Body of pancreas (tissue), 4 donors: ENCODE measurements at places on chromosomes 7 and 10. TPM values are rescaled to one million over a fixed set of nuclear protein-coding genes. Genes with fewer than 3 reads are reported as not detected.

Gene ZNF804B
- total RNA-seq: under 0.01 TPM

Gene CDHR3
- 1.6 TPM for total RNA-seq

Gene TMEM176A
- 27.5 TPM for total RNA-seq

Gene CCL24
- not detected for total RNA-seq

Gene RBM20
- 39.4 TPM for total RNA-seq

Gene FKBP6
- total RNA-seq: not detected

Gene WDFY4
- 0.66 TPM for total RNA-seq

Gene IFIT1B
- total RNA-seq: not detected

Gene ADAMTS14
- 0.33 TPM for total RNA-seq

Gene ZKSCAN1
- 31.6 TPM for total RNA-seq

Gene SLC26A4
- 0.33 TPM for total RNA-seq

DNA sequence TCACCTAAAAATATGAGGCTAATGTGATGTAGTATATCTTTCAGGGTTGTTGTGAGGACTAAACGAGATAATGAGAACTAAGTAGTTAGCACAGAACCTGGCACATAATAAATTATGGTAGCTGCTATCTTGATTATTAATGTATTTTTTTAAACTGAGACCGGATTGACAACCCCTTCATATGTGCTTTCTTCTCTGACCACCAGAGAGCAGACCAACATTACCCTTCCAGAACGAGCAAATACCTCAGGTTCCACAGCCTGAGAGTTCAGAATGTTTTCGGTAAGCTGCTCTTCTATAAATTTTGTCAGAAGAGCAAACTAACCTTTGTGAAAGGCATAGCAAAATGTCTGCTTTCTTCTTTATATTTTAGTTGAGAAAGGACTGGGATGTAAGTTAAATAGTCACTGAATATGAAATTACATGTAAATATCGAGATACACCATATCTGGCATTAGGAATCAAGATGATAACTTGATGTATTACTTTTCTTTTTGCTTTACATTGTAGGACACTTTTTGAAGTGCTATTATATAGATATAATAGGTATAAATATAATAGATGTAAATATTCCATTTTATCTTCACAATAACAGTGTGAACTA lies 13.6 kb upstream of the BPGM start:
- H3K4me1 ChIP-seq: no peaks in the 10 kb centered on the region
- H3K27ac ChIP-seq: no peak overlapping the region
- no peaks in the 10 kb centered on the region for H3K36me3 ChIP-seq
- H3K27me3 ChIP-seq: no peaks in the 10 kb centered on the region
- H3K4me3 ChIP-seq: no peak overlapping the region

DNA sequence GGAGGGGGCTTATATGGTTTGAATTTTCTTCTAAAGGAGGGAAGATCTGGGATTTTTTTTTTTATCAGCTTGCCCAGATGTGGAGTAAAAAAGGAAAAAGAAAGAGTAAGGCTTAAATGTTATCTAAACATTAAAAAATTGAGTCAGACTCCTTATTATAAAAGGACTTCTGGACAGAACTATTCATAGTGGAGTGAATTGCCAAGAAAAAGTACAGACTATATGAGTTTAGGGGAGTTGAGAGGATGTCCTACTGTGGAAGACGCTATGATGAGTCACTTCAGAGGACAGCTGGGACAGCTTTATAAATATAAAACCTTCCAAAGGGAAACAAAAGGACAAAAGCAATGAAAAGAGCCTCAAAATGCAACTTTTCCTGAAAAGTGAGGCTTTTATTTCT lies 73.0 kb downstream of the TFPI2 start:
- DNase-seq: no peak
- H3K27me3 ChIP-seq: no peaks in the 10 kb centered on the region
- no peaks in the 10 kb centered on the region for H3K4me1 ChIP-seq
- no peak overlapping the region for H3K4me3 ChIP-seq
- H3K27ac ChIP-seq: no peak overlapping the region
- H3K36me3 ChIP-seq: no peaks in the 10 kb centered on the region

- no peak overlapping the region for H3K27ac ChIP-seq
- no peaks in the 10 kb centered on the region for H3K4me1 ChIP-seq
- no peak for DNase-seq
- no peaks in the 10 kb centered on the region for H3K36me3 ChIP-seq
- H3K27me3 ChIP-seq: no peaks in the 10 kb centered on the region
Observed at GRCh38 chr10:26987851-26988250, 112.4 kb downstream of the ANKRD26 start.

DNA sequence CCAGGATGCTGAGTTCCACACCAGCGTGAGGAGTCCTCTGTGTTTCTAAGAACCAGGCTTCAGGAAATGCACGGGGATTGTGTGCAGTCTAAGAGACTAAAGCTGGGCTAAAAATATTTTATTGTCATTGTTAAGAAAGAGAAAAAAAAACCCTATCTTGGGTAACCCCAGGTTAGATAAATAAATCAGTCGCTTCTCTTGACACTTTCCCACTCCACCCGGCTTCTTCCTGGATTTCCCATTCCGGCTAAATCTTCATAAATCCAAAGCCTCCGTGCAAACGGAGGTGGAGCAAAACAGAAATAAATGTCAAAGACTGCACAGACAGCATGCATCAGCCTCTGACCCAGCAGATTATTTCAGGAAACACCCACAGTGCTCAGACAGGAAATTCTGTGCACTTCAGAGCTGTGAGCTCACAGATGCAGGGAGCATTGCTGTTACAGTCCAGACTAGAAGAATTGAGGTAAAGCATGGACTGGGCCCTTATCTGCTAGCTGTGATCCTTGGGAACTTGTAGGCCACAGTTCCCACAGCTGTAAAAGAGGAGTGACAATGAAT lies 44.8 kb upstream of the GRID1 start:
- H3K4me1 ChIP-seq: peaks cover 59% of the 10 kb centered on the region
- H3K27me3 ChIP-seq: no peaks in the 10 kb centered on the region
- no peak overlapping the region for H3K4me3 ChIP-seq
- no peaks in the 10 kb centered on the region for H3K36me3 ChIP-seq

DNA sequence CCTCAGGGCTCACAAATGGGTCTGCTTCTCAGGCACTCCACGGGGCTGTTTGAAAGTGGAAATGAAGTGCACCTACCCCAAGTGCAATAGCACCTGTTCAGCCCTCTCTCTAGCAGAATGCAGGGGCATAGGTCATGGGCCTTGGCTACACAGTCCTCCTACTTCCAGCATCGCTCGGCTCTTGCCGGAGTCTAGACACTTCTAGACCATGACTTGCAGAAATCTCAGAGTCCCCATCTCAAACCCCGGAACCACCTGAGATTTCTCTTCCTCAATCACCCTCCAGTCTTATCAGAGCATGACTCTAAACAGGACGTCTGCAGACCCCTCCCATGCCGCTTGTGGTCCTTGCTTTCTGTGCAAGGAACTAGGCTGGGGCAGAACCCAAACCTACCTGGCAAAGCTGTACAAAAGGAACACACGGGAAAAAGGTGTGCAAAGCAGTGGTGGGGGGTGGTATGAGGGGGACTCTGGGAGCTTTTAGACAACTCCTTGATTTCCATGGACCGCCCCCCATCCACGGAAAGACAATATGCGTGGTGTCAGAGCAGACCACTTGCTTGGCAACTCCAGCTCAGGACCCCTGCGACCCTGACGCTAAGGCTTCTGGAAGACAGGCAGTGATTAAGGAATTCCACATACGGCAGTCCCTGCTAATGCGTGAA lies 13.8 kb downstream of the TMEM273 start:
- H3K36me3 ChIP-seq: no peaks in the 10 kb centered on the region
- no peaks in the 10 kb centered on the region for H3K27me3 ChIP-seq
- no peak for DNase-seq
- no peak overlapping the region for H3K4me3 ChIP-seq
- no peaks in the 10 kb centered on the region for H3K4me1 ChIP-seq
- H3K27ac ChIP-seq: no peak overlapping the region

- no peak overlapping the region for H3K4me3 ChIP-seq
- no peak for DNase-seq
- H3K4me1 ChIP-seq: no peaks in the 10 kb centered on the region
- H3K27me3 ChIP-seq: no peaks in the 10 kb centered on the region
- no peaks in the 10 kb centered on the region for H3K36me3 ChIP-seq
Observed at GRCh38 chr7:126040114-126041045, 1110.8 kb upstream of the POT1 start.

GRCh38 chr7:47314728-47315607 lies 266.9 kb downstream of the TNS3 start:
- peak overlapping the region; percentile 58 for H3K27ac ChIP-seq
- no peak overlapping the region for H3K4me3 ChIP-seq
- DNase-seq: no peak
- peaks cover 27% of the 10 kb centered on the region for H3K4me1 ChIP-seq
- H3K36me3 ChIP-seq: no peaks in the 10 kb centered on the region

- H3K27me3 ChIP-seq: no peaks in the 10 kb centered on the region
- peaks cover 22% of the 10 kb centered on the region for H3K4me1 ChIP-seq
- no peaks in the 10 kb centered on the region for H3K36me3 ChIP-seq
- no peak overlapping the region for H3K4me3 ChIP-seq
- DNase-seq: no peak
- no peak overlapping the region for H3K27ac ChIP-seq
Observed at GRCh38 chr7:160958-161725, 31.2 kb upstream of the FAM20C start.

DNA sequence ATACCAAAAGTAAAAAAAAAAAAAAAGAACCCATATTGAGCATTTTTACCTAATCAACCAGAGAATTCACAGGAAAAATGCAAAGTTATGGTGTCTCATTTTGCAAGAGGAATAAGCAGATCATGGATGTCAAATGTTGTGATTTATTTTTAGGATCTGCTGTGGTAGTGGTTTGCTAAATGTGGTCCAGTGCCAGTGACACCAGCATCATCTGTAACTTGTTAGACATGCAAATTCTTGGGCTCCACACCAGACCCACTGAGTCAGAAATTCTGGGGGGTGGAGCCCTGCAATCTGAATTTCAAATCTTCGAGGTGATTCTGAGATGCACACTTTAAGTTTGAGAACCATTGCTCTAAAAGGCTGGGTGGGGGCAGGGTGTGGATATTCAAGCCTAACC lies 30.1 kb upstream of the ZEB1 start:
- no peaks in the 10 kb centered on the region for H3K27me3 ChIP-seq
- no peaks in the 10 kb centered on the region for H3K36me3 ChIP-seq
- no peak overlapping the region for H3K4me3 ChIP-seq
- H3K4me1 ChIP-seq: no peaks in the 10 kb centered on the region

- H3K4me1 ChIP-seq: peaks cover 12% of the 10 kb centered on the region
- H3K27me3 ChIP-seq: no peaks in the 10 kb centered on the region
- no peak overlapping the region for H3K27ac ChIP-seq
- H3K4me3 ChIP-seq: no peak overlapping the region
- no peaks in the 10 kb centered on the region for H3K36me3 ChIP-seq
- DNase-seq: no peak
Observed at GRCh38 chr7:11570922-11571550, 261.0 kb downstream of the THSD7A start.

- H3K27me3 ChIP-seq: no peaks in the 10 kb centered on the region
- H3K27ac ChIP-seq: no peak overlapping the region
- H3K4me3 ChIP-seq: no peak overlapping the region
- H3K4me1 ChIP-seq: no peaks in the 10 kb centered on the region
Observed at GRCh38 chr10:124992462-124993344, 50.8 kb downstream of the ZRANB1 start.

GRCh38 chr10:48981310-48981907 lies 41.8 kb upstream of the LRRC18 start:
- no peak overlapping the region for H3K27ac ChIP-seq
- H3K4me3 ChIP-seq: no peak overlapping the region
- no peaks in the 10 kb centered on the region for H3K4me1 ChIP-seq
- H3K27me3 ChIP-seq: no peaks in the 10 kb centered on the region
- DNase-seq: peak; percentile 58

DNA sequence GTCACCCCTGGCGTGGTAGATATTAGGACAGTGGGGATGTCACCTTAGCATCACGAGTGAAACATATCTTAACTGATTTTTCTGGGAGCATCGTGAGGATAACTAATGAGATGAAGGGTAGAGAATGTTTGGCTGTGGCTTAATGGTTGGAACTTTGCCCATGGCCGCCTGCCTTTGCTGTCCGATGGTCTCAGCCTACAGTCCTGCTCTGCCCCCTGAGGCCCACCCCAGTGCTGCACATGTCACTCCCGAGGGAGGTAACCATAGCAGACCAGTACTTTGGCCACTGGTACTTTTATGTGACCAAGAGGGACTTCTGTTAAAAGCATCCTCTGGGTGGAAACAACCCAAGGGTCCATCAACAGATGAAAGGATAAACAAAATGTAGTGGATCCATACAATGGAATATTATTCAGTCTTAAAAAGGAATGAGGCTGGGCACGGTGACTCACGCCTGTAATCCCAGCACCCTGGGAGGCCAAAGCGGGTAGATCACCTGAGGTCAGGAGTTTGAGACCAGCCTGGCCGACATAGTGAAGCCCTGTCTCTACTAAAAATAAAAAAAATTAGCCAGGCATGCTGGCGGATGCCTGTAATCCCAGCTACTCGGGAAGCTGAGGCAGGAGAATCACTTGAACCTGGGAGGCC lies 58.4 kb downstream of the TACR2 start:
- no peak for DNase-seq
- no peaks in the 10 kb centered on the region for H3K36me3 ChIP-seq
- no peak overlapping the region for H3K27ac ChIP-seq
- no peaks in the 10 kb centered on the region for H3K27me3 ChIP-seq
- H3K4me1 ChIP-seq: peaks cover 32% of the 10 kb centered on the region
- no peak overlapping the region for H3K4me3 ChIP-seq

DNA sequence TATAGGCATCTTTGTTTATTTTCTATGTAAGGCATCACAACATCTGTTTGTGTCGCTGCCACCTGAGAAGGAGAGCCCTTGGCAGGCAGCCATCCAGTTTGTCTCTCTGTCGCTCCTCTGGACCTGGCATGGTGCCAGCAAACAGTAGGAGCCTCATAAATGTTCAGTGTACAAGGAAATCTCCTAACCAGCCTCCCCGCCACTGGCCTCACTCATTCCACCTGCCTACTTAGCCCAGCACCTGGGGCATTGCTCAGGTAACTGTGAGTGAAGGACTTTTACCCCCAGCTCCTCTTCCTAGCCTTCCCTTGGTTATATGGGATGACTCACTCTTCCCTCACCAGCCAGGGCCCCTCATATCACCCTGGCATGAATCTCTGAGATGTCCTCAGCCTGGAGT lies 61.7 kb upstream of the NPTX2 start:
- no peak overlapping the region for H3K27ac ChIP-seq
- no peaks in the 10 kb centered on the region for H3K36me3 ChIP-seq
- no peak overlapping the region for H3K4me3 ChIP-seq
- peaks cover 10% of the 10 kb centered on the region for H3K4me1 ChIP-seq
- DNase-seq: no peak
- no peaks in the 10 kb centered on the region for H3K27me3 ChIP-seq

DNA sequence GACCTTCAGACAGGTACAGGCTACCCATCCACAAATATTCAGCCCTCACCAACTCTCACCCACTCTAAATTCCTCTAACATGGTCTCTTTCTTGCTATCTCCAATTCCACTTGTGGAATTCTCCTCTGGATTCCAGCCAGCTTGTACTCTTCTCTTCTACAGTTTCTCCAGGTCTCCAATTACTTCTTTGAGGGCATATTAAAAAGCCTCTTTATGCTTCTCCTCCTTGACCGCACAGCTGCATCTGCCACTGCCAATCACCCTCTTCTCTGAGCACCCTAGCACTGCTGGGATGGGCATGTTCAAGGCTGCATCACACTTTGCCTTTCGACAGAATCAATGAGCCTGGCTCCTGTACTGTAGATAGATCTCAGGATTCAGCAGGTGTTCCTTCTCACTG lies 101.5 kb upstream of the ANKRD1 start:
- H3K36me3 ChIP-seq: no peaks in the 10 kb centered on the region
- no peaks in the 10 kb centered on the region for H3K4me1 ChIP-seq
- no peak overlapping the region for H3K27ac ChIP-seq
- no peaks in the 10 kb centered on the region for H3K27me3 ChIP-seq
- DNase-seq: no peak

GRCh38 chr7:76020031-76020714 lies 25.8 kb upstream of the TMEM120A start:
- no peaks in the 10 kb centered on the region for H3K4me1 ChIP-seq
- peak; percentile 75 for DNase-seq
- no peaks in the 10 kb centered on the region for H3K27me3 ChIP-seq
